ENCODE measurements at places on chromosomes 2 and 18. TPM values are rescaled to one million over a fixed set of nuclear protein-coding genes. Genes with fewer than 3 reads are reported as not detected.

GRCh38 chr2:203599509-203599908 lies 64.4 kb upstream of the RAPH1 start:
- no peak for DNase-seq

GRCh38 chr2:172843902-172844715 lies 108.5 kb downstream of the RAPGEF4 start:
- DNase-seq = no peak

DNA sequence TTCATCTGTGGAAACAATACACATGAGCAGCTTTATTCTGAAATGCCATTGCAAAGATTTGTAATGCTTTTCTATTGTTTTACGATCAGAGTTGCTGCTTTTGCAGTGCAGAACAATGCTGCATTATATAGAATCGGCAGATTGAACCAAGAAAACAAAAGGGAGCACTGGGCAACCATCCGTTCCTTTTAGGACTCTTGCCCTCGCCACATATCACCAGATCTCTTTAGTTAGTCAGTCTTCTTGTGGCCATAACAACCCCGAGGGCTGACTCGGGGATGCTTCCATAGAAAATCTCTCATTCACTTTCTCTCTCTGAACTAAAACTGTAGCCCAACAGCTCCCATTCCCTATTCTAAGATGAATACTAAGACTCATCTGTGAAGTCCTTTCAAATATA lies 340.4 kb downstream of the NRXN1 start:
- no peak for DNase-seq

GRCh38 chr2:199810422-199811171 lies 40.4 kb downstream of the FTCDNL1 start:
- DNase-seq = no peak

- DNase-seq = no peak
Observed at GRCh38 chr2:84925336-84925723, 19.9 kb downstream of the TMSB10 start.

GRCh38 chr2:95030496-95030895 lies 5.0 kb downstream of the MAL start:
- no peak for DNase-seq

DNA sequence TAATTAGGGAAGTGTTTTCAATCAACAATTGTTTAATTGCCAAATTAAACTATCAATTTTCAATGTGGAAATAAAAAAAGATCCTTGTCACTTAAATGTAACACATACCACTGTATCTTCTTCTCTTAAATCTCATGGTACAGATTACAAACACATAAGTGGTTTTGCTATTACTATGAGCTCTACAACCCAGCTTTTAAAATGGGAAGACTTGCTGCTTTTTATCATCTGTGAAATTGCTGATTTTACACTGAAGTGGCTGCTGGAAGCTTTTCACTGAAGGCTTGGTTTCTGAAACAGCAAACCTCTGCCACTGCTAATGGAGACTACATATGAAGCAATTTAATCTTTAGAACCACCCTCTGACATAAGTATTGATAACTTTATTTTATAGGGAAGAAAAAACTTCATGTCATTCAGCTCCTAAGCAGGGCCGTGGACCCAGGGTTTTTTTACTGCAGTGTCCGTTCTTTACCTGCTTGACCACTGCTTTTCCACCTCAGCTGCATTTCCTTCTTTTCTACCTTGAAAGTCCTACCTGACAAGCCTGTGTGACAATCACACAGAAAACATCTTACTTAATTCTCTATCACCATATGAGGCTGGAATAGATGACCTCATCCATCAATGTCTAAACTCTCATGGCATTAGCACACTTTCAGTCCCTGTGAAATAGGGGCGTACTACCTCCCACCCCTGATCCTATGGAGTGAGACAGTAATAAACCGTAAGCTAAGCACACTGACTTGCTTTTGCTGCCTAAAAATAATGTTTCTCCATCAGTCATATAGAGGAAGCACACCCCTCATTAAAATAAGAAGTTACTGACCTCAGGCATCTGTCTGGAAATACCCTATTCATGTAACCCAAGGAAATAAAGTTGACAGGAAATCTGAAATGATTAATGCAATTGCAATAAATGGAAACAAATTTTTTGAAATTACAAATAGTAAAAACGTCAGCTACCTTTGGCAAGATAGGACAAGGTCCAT lies 19.2 kb upstream of the SLC8A1 start:
- no peak for DNase-seq

- DNase-seq = no peak
Observed at GRCh38 chr2:199458806-199459285, 1.1 kb upstream of the SATB2 start.

DNA sequence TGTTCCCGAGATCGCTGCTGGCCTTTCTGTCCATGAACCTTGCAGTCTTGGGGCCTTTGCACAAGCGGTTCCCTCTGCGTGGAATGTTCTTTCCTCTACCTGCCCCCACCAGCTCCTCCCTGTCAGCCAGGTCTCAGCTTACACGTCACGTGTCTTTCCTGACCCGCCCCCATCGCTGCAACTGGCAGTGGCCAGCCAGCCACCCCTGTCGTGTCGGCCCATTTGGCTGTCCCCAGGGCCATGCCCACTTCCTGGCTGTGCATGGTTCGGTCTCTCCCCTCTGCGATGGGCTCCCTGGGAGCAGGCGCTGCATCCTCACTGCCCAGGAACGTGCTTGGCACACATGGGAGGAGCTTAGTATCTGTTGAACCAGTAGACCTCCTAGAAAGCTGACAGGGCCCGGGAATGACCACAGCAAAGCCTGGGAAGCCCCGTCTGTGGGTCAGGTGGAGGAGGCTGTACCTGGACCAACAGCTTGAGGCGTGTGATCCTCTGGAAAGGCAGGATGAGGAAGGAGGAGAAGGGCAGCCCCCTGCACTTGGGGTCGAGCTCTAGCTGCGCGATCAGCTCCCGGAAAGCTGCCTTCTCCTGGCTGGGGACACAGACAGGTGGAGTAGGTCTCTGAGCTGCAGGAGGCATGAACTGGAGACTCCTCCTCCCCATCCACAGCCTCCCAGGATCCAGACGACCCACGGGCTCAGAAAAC lies 21.0 kb downstream of the SNORC start:
- DNase-seq = no peak

DNA sequence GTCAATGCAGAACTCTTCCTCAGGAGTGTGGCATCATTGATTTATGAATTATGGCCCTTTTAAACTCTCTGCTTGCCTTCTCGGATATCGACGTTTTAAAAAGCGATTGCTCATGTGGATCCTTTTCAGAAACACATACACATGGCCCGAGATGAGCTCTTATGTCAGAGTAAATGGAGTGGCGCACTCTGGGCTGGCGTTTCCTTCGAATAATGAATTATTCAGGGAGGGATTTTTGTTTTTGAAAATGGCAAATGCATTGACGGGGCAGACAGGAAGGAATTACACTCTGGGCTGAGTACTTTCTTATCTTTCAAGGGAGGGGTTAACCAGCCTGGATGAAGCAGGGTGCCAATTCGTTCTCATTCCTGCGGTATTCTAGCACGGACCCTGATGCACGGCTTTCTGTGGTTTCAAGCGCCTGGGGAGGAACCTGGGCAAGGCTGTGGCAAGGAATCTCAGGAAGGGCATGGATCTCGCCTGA lies 142.7 kb downstream of the PRKCE start:
- no peak for DNase-seq

- DNase-seq = no peak
Observed at GRCh38 chr2:5322396-5322795, 369.8 kb upstream of the SOX11 start.

Gene SCN2A
- total RNA-seq = 0.32 TPM

Gene DNAJC5G
- total RNA-seq = not detected

Gene ANKRD29
- total RNA-seq = 2.0 TPM

Gene COX5B
- 811 TPM for total RNA-seq

Gene B3GNT7
- 41.8 TPM for total RNA-seq

Gene HNRNPLL
- total RNA-seq = 59.1 TPM

Gene HMSD
- total RNA-seq = not detected

Gene DOCK10
- total RNA-seq = 6.4 TPM

Gene NOL4
- 1.7 TPM for total RNA-seq

Gene CFAP65
- total RNA-seq = not detected

Gene ACVR1C
- 13.7 TPM for total RNA-seq
